ENCODE measurements at places on chromosomes 11 and 22.

- no peak for DNase-seq
These were observed 27.8 kb downstream of the RELT start for GRCh38 chr11:73404048-73404447.

DNA sequence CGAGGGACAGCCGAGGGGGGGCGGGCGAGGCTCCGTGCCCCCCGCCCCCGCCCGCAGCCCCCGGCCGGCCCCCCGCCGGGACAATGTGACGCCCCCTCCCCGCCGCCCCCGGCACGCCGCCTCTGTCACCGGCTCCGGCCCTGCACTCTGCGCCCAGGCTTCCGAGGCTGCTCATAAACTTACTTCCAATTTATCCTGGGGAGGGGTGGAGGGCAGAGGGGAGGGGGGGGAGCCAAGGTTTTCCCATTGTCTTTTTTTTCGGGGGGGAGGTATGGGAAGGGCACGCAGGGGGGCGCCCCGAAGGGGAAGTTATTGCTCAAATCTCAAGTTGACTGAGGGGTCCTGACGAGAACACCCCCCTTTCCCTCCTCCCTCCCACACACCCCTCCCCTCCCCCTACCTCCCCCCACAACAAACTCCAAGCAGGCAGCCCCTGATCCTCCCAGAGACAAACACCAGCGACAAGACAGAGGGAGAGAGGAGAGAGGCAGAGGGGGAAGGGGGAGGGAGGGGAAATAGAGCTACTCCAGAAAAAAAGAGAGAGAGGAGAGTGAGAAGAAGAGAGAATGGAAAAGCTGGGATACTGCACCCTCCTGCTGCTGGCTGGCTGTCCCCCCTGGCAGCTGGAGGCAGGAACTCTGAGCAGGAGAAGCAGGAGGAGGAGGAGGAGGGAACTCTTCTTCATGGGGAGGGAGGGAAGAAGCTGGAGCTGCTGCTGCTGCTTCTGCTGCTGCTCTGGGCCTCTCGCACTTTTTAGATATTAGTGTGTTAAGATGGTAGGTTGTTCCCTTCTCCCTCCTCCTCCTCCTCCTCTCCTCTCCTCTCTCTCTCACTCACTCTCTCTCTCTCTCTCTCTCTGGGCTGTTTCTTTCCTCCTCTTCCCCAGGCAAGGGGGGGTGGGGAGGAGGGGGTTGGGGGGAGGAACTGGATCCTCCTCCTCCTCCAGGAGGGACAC, 631 bp downstream of the PHF21A start:
- peak; percentile 83 for DNase-seq

DNA sequence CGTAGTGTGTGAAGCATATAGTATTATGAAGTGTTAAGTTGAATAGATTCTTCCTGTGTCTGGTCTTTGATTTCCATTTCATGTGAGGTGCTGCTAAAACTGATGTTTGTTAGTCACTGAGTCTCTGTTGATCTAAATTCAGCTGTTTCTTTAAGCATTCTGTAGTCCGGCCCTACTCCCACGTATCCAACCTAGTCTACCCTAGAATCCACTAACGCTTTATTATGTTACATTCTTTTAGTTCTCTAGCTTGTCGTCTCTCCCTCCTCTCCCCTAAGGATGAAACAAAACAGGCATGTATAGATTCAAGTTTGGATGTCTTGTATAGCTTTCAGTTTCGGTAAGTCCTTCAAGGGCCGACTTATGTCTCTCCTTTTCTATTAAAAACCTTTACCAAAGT, 4.1 kb downstream of the WEE1 start:
- DNase-seq: no peak

GRCh38 chr22:43509337-43509736, 97.5 kb downstream of the MPPED1 start:
- no peak for DNase-seq

- no peak for DNase-seq
These were observed 380 bp downstream of the C11orf96 start for GRCh38 chr11:43942662-43943371.

DNA sequence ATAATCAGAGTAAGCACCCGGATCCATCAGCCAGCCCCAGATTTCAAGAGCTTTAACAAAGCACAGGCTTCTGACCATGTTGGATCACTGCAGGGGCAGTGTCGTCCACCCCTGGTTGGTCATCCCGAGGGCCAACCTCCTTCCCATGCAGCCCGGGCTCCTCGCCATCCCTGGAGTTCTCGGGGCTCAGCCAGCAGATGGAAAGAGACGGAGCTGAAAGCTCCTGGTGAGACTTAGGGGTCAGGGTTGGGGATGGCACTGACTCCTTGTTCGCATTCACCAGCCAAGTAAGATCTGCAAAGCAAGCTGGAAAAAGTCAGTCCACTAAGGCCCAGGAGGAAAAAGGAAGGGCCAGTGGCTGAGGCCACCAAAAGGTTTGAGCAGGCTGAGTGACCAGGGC, 888.9 kb downstream of the BRD1 start:
- DNase-seq: no peak

Measured in nucleus accumbens (tissue), 56 donors.